ENCODE measurements at places on chromosomes 5 and 9.

GRCh38 chr5:37005946-37006540 lies 129.5 kb downstream of the NIPBL start:
- DNase-seq: peak; percentile 21

DNA sequence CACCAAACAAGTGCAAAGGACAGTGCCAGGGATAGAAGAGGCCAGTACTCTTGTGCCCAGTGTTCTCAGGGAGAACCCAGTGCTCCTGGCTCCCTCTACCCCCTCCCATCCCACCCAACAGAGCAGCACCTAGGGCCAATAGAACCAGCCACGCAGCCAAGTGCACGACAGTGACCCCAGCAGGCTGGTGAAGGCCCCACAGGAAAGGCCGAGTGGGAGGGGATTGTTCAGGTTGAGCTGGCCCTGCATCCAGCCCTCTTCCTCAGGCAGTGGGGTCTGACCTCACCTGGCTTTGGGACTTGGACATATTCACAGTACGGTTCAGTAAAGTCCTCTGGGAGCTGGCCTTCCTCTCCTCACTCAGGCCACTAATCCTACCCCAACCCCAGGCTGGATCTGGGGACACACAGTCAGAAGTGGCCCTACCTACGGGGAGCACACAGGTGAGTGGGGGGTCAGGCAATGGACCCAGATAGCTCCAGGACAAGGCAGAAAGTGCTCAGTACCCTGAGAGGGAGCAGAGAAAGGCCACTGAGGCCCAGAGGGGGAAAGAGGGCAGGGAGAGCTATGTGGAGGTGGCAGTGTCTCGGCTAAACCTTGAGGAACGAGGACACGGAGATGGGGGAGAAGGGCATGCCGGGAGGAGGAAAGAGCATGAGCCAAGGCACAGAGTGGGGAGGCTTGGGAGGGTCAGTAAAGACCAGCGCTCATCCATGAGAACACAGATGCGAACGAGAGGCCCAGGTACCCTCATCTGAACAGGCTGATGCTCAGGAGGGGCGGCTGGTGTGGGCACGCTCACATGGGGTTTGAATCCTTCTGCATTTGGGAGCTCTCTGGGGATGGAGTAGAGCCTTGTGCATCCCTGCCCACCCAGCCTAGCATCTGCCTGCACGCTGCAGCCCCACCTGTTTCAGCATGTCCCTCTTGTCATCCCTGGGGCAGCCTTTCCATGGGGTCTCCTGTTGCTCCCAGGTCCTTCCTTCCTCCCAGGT lies 25.6 kb downstream of the POLR1E start:
- no peak for DNase-seq

DNA sequence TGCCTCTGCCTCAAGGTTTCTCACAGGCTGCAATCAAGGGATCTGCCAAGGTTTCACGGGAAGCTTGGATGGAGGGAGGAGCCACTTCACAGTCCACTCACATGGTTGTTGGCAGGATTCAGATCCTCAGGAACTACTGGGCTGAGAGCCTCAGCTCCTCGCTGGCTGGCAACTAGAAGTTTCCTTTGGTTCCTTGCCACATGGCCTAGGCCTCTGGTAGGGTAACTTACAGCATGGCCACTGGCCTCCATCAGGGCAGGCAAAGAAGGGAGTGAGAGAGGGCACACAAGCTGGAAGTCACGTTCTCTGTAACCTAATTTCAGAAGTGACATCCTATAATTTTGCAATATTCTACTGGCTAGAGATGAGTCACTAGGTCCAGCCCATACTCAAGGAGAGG lies 32.2 kb downstream of the SPOCK1 start:
- DNase-seq: no peak

DNA sequence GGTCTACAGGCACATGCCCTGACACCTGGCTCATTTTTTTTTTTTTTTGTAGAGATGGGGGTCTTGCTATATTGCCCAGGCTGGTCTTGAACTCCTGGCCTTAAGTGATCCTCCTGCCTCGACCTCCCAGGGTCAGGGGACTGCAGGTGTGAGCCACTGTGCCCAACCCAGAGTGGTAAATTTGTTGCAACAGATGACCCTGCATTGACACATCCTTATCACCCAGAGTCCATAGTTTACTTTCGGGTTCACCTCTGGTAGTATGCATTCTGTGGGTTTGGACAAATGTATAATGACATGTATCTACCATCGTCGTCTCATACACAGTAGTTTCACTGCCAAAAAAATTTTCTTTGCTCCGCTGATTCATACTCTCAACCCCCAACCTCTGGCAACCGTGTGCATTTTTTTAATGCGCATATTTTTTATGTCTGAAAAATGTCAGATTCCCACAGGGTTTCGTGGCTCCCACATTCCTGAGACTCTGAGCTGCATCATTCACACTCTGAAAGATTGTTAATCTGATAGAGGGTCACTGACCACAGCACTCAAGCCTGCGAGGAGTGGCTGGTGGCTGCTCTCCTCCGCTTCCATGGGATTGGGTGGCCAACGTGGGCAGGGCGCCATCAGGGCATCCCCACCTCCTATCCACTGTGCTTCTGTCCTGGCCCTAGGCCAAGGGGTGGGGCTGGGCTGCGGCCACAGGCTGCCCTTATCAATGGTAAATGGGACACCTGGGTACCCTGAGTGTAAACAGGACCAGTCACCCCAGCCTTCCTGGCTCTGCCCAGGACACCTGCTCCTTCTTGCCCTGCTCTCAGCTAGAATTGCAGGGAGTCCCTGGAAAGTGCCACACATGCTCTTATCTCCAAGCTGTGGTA lies 9.6 kb downstream of the NDST1 start:
- peak; percentile 97 for DNase-seq

DNA sequence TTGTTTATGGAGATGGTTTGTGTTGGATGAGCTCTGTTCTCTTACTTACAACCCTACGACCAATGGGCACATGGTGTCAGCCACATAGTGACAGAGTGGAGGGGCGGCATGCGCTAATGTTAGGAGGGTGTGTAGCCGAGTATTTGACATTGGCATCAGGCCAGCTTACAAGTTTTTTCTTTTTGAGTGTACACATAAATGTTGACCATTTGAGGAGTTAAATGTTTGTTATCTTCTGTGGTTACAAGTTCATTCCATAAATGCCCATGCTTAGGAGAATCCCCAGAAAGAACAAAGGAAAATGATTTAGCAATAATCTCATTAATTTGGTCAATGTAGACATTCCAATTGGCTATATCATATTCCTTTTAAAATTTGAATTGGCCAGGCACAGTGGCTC lies 180.1 kb upstream of the ELL2 start:
- no peak for DNase-seq

DNA sequence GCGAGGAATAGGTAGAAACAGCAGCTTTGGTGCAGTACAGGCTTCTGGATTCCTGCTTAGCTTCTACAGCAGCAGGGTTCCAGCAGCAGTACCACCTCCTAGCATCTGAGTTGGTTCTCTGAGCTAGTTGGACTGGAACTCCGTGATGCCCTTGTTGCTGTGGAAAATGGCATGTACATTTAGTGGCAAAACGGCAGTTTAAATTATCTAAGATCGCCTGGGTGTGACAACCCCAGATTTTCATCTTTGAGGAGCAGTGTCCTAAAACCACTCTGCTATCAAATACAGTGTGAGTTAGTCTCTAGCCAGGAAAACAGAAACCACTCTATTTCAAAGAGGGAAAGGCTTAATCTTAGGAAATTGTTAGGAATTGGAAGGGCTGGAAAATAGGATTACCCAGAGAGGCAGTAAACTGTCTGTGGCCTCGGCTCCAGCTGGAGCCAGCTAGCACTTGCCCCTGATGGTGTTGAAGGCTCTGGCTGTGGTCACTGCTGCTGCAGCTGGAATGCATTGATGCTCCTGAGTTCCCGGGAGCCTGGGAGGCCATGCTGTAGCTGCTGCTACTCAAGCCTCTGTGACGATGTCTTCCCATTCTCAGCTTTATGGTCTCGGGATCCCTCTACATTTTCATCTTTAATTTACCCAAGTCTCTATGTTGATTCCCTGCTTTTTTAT lies 29.4 kb downstream of the RAD23B start:
- no peak for DNase-seq

GRCh38 chr5:15704397-15704947 lies 204.5 kb downstream of the FBXL7 start:
- DNase-seq: no peak

GRCh38 chr5:141882594-141883183 lies 4.5 kb upstream of the PCDH1 start:
- no peak for DNase-seq

DNA sequence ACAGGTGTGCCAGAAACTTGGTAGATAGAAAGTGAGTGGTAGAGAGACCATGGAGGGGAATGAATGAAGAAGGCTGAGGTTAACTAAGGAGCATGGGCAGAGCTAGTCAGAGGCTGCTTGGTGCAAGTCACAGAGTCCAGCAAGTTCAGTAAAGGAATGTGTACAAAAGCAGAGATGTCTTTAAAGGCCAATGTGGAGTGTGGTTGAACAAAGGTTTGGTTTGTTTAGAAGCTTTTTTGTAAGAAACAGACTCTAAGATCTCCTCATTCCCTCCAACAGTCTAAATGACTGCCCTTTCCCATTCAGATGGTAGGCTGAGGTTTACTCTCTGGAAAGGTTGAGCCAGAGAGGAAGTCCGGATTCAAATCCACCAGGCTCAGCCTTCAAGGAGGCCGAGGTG lies 84.2 kb downstream of the TNC start:
- no peak for DNase-seq

- DNase-seq: peak; percentile 70
Observed at GRCh38 chr5:151523335-151523734, 67.8 kb downstream of the FAT2 start.

DNA sequence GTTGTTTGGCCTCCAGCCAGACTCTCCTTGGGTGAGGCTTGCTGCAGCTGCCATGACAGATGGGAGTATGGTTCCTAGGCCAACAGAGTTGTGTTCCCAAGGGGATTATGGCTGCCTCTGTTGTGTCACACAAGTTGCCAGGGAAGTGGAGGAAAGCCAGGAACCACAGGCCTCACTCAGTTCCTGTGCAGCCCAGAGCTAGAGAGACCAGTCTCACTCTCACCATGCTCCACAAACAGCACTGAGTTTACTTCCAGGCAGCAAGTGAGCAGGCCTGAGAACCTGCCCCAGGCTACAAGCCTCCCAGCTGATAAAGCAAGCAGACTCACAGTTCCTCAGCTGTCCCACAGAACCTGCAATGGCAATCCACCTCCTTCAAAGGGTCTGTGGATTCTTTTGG lies 273.6 kb upstream of the TAS2R1 start:
- DNase-seq: no peak

DNA sequence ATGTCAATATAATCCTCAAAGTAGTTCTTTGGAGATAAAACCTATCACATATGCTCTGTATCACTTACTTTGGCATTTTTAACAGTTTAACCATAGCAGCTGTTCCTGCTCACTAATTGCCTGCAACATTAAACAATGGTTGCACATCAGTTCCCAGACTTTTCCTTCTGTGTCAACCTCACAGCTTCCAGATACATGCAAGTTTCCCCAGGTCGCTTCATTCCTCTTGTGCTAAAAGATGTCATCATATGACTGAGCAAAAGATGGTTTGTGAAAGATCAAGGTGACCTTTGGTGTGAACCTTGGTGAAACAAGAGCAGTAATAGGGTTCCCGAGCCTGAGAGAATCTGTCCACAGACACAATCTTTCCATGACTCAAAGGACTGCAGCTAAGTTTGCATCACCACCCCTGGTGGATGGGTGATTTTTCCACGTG lies 500.4 kb upstream of the PAPPA start:
- DNase-seq: no peak

DNA sequence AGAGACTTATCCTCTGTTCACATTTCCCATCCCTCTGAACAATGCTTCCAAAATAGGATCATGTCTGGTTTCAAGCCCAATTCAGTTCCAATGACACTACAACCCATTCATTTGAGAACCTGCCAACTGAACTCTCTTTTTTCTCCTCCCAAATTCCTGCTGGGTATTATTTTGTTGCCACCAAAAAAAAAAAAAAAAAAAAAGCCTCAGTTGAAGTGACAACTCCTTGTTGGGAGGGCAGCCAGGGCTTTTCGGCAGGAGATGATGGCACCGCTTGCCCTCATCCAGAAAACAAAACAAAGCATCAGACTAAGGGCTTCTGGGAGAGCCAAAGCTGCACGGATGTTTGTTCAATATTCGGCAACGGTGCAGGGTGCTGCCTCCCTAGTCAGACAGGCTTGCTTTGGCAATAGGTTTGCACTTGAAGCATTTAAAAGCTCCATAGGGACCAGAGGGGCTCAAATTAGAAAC lies 30.6 kb upstream of the TRIM32 start:
- DNase-seq: no peak

DNA sequence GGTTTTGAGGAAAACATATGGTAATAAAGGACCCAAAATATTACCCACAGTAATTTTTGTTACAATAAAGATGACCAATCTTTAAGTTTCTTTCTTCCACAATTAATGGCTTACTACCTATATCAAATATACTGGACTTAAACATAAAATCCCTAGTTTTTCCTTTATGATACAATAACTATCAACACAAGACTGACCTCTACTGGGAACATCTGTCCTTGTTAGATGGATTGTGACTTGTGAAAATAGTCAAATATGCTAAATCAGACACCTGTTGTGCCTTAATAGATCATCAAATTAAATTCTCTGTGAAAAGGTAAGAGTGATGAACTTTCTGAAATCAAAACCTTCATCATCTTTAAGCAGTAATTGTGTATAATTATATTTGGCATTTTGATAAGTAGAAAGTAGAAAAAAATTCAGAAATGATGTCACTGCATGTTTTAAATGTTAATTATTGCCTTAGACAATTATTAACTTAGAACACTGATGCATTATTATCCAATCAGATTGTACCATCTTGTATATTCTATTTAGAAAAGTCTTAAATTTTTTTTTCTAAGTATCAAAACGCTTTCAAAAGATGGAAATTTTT lies 113.6 kb downstream of the DEPDC1B start:
- peak; percentile 17 for DNase-seq

DNA sequence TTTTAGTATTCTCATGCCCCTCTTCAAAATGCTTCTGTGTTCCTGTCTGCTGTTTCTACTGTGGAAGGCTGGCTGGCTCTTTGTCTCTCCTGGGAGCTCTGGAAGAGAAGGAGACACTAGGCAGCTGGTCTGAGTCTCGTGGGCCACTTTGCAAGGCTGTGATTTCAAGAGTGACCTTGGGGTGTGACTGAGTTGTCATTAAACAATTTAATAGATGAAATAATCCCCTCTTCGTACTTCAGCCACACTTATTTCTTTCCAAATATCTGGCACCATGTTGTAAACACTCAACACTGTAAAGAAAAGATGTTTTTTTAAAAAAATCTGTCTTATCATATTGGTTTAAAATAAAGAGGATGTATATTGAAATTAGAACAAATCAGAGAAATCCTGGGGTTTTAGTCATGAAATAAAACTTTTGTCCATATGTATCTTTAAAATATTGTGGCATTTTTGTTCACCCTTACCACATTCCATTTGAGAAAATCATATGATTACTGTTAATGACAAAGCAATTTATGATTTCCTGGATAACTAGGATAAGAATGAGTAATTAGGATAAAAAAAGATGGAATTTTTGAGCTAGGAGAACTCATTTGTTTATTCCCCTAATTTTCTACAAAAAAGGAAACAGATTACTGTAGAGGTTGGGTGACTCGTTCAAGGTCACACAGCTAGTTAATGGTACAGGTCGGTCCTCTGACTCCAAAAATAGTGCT lies 200.8 kb downstream of the MAT2B start:
- no peak for DNase-seq

Data from small intestine (tissue), 16 donors.